Endothelial cell of umbilical vein (primary cell): ENCODE measurements at places on chromosomes 5 and 9. TPM values are rescaled to one million over a fixed set of nuclear protein-coding genes. Genes with fewer than 3 reads are reported as not detected.
A peak's percentile ranks its signal among the peaks of the same experiment; 100 is the strongest.

Gene SMIM33
- not detected in 2 replicates for total RNA-seq

Gene TLR4
- total RNA-seq: 38.6 and 41.7 TPM in 2 replicates

- no peak overlapping the region for H3K27ac ChIP-seq
- DNase-seq: peak; percentile 35
- H3K27me3 ChIP-seq: no peaks in the 10 kb centered on the region
- peaks cover 34% of the 10 kb centered on the region for H3K4me1 ChIP-seq
Measured at GRCh38 chr5:107430071-107430625, 240.6 kb downstream of the EFNA5 start.

GRCh38 chr9:27491154-27491553 is 32.9 kb upstream of the IFNK start:
- DNase-seq: no peak
- H3K36me3 ChIP-seq: no peaks in the 10 kb centered on the region
- H3K27me3 ChIP-seq: peaks cover 3% of the 10 kb centered on the region
- H3K27ac ChIP-seq: no peak overlapping the region

GRCh38 chr5:168260353-168261226 is 30.9 kb upstream of the WWC1 start:
- no peak overlapping the region for H3K27ac ChIP-seq
- H3K4me3 ChIP-seq: no peak overlapping the region
- no peaks in the 10 kb centered on the region for H3K4me1 ChIP-seq
- no peaks in the 10 kb centered on the region for H3K27me3 ChIP-seq
- no peak for DNase-seq

DNA sequence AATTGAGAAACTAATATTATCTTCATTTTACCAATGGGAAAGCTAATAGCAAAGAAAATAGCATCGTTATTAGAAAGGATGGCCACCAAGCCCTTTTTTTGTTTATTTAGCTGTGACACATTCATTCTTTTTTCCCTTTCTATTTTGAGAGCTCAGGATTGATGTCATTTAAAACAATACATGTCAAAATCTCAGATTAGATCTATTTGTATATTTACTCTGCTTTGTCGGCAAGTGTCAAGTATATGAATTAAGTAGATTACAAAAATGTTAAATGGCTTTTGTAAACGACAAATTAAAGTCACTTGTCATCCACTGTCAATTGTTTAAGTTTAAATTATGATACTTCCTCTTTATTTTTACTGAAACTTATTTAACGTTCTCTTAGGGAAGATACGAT is 118.9 kb downstream of the PAM start:
- no peaks in the 10 kb centered on the region for H3K27me3 ChIP-seq
- H3K27ac ChIP-seq: no peak overlapping the region
- no peak for DNase-seq
- no peaks in the 10 kb centered on the region for H3K36me3 ChIP-seq
- peaks cover 5% of the 10 kb centered on the region for H3K4me1 ChIP-seq

GRCh38 chr5:41067714-41068568 is 3.2 kb downstream of the MROH2B start:
- H3K27me3 ChIP-seq: no peaks in the 10 kb centered on the region
- H3K4me1 ChIP-seq: no peaks in the 10 kb centered on the region
- DNase-seq: no peak
- no peaks in the 10 kb centered on the region for H3K36me3 ChIP-seq
- H3K27ac ChIP-seq: no peak overlapping the region
- H3K4me3 ChIP-seq: no peak overlapping the region
